Activated naive CD8-positive, alpha-beta T cell treated with anti-CD3 and anti-CD28 coated beads, Interleukin-2, amount 50 U/mL, for 24 hours (primary cell): ENCODE measurements at places on chromosomes 6 and 20.
A peak's percentile ranks its signal among the peaks of the same experiment; 100 is the strongest.

GRCh38 chr20:16001286-16001685 is 572.0 kb downstream of the KIF16B start:
- DNase-seq: no peak

GRCh38 chr6:170366248-170366960 is 59.8 kb downstream of the FAM120B start:
- DNase-seq: no peak

- no peak for DNase-seq
These were observed 20.6 kb downstream of the BRPF3 start for GRCh38 chr6:36217188-36217587.

DNA sequence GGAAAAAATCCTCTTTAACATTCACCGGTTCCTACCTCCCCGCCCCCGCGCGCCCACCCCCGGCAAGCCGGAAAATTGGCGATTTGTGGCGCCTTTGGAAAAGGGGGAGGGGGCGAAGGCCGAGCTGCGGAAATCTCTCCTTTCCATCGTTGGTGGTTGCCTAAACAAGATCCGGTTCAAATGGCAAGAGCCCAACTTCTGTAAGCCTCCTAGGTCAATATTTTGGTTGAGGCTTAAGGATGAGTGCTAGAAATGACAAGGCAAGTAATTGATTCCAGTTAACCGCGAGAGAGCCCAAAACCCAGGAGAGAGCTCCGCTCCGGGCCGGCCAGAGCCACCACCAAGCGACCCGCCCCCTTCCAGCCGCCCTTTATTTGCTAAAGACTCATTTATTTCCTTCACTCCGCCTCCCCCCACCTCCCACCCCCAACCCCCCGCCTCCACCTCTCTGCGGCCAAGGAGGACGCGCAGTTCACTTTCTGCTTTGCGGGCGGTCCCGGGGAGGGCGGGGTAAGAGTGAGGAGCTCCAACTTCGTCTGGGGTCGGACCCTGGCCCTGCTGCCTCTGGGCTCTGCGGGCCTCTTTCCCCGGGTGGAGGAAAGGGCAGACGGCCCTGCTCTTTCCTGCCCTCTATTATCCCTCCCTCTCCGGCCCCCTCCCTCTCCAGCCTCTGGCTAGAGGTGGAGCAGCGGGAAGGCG is 838 bp upstream of the NKX2-2 start:
- no peak for DNase-seq

- no peak for DNase-seq
These were observed 122.9 kb downstream of the NFATC2 start for GRCh38 chr20:51419646-51420045.

GRCh38 chr6:44086931-44087574 is 40.2 kb downstream of the MRPL14 start:
- no peak for DNase-seq

DNA sequence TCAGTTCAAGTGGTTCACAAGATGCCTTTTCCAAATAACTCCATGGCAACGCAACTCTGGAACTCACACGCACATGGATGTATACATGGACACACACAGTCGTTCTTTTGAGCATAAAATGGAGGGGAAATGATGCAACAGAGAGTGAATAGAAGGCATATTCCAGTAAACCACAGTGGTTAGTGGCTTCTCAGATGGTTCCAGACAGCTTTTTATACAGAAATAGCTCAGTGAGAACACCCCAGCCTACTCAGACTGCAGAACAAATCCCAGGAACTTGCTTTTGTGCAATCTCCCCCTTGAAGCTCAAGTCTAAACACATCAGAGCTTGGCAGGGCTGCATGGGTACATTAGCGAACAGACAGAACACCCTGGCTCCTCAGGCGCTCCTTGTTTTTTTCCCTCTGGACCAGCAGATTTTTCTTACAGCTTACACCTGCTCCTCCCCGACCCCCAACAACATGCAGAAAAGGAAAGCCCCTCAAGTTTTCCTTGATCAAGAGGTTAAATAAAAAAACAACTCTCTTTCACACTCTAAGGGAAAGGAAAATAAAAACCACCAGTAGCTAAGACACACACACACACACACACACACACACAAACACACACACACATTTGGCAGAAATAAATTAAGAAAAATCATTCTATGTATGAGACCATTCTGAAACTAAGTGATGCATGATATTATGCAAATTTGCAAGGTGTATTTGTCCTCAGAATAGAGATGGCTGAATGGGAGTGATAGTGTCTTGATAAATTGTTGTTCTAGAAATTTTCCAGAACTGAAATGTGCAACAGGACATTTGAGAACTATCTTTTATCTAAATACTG is 51.2 kb upstream of the RANBP9 start:
- peak; percentile 23 for DNase-seq

DNA sequence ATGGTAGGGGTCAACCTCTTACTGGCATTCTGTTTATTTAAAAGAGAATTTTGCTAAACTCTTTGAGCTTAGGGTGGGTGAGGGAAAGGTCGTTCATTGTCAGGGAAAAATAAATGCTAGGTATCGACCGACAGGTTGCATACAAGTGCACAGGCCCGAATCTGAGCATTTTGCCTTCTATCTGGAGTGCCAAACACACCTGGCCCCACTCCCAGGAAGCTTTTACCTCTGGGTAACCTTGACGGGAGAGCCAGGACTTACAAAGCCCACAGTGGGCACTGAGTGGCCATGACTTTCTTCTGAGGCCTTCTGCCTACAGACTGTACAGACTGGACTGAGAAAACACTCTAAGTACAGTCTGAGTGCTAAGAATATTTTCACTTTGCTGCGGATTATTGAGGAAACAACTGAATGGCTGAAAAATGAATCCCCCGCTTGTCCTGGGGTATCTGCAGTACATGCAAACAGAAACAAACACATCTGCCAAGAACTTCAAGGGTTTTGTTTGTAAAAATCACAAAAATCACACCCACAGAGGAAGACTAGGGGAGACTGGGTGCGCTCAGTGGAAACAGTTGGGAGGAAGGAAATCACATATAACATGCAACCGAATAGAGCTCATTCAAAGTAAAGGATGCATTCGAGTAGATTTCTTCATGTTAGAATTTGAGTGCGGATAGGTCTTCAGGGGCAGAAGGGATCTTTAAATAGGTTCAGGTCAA is 152.8 kb downstream of the NFATC2 start:
- no peak for DNase-seq

GRCh38 chr6:170345662-170346061 is 39.1 kb downstream of the FAM120B start:
- no peak for DNase-seq
